ENCODE measurements at places on chromosomes 12 and 14.
A peak's percentile ranks its signal among the peaks of the same experiment; 100 is the strongest.

GRCh38 chr14:103858063-103858781, 10.8 kb upstream of the PPP1R13B start:
- DNase-seq = no peak

DNA sequence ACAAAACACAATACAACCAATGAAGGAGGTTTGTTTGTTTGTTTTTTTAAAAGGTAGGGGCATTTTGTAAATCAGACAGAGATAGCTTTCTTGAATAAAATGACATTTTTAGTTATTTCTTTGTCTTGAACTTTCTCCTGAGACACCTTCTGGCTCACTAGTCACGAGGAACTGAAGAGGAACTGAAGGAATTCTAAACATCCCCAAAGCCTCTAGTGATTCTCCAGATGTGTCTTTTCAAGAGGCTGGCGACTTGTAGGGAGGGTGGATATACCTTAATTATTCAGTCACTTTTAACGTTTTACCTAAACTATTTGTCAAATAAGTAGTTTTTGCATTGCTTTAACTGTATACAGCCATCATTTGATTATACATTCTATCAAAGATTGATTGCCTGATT, 211.2 kb upstream of the LRIG3 start:
- DNase-seq = no peak

GRCh38 chr12:93006471-93007208, 77.5 kb upstream of the EEA1 start:
- DNase-seq = no peak

DNA sequence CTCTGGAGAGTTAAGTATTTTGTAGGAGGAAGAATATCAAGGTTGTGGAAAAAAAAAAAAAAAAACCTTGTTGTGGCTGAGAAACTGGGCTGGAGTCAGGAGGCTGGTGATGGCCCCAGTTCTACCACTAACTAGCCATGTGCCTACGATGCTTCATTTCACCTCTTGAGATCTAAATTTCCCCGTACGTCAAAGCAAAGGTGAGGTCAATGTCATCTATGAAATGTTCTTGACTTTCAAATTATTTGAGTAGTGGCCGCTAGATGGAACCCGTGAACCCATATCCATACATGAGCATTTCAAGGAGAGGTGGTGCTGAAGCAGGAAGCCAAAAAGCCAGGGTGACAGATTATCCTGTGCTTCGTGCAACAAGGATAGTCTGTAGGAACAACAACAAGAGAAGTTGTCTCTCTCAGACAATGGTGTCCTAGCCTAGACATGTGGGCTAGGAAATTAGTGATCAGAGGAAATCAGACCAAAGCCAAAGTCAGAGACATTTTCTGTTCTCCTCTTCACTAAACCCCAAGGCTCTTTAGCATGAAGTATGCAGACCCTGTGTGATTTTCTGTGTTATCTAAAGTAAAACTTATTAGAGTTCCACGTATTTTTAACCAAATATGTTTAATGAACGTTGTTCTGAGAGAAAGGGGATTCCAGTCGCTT, 95.5 kb upstream of the ETV6 start:
- peak; percentile 72 for DNase-seq

GRCh38 chr12:75641031-75641780, 129.8 kb upstream of the KRR1 start:
- DNase-seq = no peak

DNA sequence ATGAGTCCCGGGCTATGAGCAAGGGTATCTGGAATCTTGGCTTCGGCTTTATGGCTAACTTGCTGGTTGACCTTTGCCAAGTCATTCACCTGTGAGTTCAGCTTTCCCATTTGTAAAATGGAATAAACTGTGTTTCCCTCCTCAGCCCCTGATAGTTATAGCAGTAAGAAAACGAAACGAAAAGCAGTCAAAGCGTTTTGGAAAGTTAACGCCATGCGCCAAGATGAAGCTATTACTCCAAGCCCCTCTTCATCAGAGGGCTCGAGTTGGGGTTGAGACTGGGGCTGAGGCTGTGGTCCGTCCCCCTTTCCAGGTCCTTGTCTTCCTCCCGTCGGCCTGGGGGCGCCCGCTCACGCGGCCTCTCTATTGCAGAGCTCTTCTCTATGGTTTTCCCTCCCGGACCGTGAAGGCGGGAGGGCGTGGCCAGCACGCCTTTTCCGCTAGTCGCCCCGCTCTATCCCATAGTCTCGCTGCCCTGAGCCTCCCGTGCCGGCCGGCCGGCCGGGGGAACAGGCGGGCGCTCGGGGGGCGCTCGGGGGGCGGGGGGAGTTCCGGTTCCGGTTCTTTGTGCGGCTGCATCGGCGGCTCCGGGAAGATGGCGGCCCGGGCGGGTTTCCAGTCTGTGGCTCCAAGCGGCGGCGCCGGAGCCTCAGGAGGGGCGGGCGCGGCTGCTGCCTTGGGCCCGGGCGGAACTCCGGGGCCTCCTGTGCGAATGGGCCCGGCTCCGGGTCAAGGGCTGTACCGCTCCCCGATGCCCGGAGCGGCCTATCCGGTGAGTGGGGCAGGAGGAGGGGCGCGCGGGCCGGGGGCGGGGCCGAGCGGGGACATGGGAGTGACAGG, at the start of gene SMARCD1:
Gene SMARCD1 (plus strand): TSS at position 568 of the 840 bp plus-strand sequence. CDS start 28 bp downstream, at position 596.
- DNase-seq = peak; percentile 88

DNA sequence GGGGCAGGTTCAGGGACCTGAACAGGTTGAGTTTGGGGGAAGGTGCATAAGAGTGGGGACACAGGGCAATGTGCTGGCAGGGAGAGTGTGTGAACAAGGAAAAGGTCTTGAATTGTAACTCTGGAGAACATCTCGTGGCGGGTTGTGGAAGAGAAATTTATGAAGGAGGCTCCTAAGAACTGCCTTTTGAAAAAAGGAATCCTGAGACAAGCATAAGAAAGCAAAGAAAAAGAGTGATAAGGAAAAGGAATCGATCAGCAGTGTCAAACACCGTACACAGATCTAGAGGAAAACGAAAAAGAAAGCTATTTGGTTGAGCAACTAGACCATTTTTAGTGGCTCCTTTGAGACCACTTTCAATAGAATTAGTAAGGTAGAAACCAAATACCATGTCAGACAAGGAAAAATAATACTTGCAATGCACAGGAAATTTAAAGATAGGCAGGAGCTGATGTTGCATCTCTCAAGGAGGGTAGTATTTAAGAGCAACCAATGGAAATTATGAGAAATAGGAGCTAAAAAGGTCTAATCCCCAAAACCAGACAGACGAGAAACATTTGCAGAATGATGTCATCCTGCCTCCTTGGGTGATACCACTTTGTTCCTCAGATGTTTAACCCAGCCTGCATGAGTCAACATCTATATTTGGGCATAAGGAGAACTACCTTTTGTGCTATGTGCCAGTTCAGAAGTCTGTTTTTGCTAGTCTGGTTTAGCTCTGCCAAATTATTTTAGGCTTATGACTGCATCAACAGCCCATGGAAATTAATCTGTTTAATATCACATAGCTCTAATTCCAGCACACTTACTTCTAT, 64.5 kb upstream of the STK38L start:
- no peak for DNase-seq

DNA sequence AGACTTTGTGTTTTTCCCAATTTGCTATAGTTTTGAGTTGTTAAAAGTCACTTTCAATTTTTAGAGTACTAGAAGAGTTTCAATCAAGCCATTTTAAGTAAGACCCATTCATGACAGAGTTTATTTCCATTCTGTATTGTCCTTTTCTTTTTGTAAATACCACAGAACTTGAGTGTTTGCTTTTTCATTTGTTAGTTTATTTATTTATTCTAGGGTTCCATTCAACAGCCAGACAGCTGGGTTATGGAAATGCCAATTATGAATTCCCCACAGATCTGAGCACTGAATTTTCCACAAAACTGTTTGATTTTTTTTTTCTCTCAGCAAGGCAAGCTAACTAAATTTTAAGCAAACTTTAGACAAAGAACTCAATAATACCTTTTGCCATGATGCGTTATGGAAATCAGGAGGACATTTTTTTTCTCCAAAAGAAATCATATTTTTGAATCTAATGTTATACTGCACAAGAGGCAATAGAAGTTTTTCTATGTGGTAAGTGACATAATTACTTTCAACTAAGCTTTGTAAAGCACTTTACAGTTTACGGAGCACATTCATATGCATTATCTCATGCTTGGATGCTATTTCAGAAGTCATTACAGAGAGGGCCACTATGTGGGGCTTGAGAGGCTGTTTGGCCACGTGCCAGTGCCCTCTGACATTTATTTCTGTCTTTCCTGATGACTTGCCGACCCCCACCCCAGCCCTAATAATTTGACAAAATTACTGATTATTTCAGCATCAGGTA, 181.5 kb downstream of the VRK1 start:
- DNase-seq = peak; percentile 93

- DNase-seq = no peak
Measured at GRCh38 chr12:130124605-130125244, 37.5 kb upstream of the FZD10 start.

DNA sequence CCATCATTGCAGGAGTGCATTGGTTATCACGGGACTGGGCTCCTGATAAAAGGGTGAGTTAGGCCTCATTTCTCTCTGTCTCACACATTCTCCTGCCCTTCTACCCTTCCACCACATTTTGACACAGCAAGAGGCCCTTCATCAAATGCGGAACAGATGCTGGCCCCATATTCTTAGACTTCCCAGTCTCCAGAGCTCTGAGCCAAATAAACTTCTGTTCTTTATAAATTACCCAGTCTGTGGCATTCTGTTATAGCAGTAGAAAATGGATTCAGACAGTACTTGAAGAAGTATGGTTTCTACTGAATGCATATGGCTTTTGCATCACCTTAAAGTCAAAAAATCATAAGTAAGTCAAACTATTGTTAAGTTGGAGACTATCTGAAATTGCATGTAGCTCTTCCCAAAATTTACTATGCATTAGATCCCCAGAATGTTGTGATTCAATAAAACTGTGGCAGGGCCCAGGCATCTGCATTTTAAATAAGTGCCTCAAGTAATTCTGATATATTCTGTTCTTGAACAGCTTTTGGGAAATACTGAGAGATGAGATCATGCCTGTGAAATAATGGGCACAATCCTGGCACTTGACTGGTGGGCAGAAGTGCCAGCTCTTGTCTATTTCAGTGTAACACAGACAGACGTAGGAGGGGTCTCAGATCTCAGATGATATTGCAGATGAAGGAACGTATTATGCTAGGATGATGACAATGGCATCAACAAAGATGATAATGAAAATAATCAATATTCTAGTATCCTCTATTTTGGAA, 68.2 kb downstream of the E2F7 start:
- no peak for DNase-seq

Data from NCI-H1105 treated with DMSO at 0.1 percent for 48 hours (cell line).